Activated CD4-positive, alpha-beta T cell treated with anti-CD3 and anti-CD28 coated beads for 4 hours (primary cell): ENCODE measurements at places on chromosomes 1 and 21.

DNA sequence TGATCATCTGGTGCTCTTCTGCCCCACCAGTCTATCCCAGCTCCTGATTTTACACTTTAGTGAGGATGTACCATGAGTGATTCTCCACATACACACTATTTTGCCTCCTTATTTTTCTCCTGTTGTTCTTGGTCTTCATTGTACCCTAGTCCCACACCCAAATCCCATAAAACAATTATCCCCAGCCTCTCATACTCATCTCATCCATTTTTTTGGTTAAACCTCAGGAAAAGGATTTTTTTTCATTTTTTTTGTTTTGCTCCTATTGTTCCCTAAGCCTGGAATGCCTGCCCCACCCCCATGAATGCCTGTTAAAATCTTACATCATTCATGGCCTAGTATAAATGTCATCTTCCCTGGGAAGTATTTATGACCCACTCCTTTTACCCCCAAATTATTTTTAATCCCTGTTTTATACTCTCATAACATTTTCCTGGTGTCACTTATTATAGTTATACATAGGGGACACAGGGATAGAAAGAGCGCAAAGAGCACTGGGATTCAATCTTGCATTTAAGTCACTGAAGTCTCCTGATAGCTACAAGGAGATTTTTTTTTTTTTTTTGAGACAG, 4.9 kb upstream of the LINGO4 start:
- no peak for DNase-seq

GRCh38 chr1:112496290-112496689, 12.5 kb upstream of the WNT2B start:
- DNase-seq = no peak

DNA sequence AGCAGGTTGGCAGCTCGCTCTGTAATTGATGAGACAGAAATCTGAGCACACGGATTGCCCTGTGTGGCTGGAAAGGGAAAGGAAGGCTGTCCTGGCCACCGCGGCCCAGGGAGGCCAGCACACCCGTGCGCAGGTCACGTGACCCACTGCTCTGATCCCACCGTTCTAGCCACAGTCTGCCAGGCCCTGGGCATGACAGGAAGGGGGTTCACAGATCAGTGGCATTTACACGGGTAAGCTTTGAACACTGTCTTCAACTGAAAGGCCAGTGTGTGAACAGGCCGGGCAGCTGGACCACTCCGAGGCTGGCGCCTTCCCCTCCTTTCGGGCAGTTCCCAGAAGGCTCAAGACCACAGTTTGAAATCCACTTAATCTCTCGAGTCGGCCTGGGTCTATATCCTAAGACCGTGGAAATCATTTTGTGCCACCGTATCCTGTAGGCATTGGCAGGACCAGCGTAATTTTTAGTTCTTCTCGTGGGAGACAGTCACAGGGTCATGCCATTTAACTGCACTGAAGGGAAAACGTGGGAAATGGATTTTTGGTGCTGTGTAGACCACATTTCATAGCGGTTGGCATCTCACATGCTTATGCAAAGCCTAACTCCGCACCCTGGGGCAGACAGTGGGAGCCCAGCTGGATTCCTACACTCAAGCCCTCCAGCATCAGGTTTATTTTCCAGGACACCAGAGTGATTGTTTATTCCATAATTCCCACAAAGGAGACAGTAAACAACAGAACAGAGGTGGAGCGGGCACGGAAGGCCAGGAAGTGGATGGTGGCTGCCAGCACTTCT, 3.1 kb upstream of the ADARB1 start:
- DNase-seq = no peak

DNA sequence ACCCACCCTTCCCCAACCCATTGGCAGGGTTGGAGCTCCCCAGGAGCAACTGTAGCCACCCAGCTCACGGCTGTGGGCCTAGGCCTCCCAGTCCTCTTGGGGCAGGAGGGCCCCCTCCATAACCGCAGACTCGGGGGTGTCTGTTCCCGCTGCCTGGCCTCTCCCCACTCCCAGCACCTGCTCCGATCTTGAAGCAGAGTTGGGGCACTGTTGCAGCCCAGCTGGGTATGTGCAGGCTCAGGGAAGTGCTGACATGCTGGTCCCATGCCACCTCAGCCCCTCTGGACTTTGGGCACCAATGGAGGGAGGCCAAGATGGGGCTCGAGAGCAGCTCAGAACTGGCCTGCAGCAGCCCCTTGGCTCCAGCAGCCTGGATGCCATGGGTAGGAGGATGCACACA, 54.8 kb upstream of the KRTAP11-1 start:
- no peak for DNase-seq

DNA sequence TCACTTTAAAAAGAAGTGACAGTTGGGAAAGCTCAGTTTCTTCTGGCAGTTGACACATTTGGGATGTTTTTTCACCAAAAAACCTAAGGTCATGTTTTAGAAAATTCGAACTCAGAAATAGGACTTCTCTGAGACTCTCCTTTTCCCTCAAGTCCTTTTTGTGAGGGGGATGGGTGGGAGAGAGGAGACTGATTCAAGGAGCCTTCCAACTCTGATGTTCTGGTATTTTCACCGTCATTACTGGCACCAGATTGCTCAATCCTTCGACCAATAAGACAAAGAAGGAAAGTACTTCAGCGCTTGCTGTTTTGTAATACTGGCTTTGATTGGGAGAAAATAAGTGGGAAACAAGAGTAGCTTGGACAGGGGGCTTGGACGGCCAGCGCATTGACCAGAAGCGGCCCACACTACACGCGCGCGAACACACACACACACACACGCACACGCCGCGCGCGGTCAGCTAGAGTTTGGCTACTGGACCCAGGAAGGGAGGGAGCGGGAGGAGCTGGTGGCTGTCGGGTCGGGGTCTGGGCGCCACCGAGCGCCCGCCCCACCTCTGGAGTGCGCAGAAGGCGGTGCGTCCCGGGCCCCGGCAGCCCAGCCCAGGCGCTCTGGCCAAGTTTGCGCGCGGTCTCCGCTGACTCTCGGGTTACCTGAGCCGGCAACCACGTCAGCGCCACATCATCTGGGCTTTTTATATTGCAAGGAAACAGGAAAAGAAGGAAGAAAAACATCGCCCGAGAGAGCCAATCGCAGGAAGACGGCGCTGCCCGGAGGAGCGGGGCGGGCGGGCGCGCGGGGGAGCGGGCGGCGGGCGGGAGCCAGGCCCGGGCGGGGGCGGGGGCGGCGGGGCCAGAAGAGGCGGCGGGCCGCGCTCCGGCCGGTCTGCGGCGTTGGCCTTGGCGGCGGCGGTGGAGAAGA, at the start of gene KCNK1:
Gene KCNK1 (plus strand): TSS at position 855 of the 921 bp plus-strand sequence. CDS start 66 bp downstream, at position 921.
- DNase-seq = no peak

- no peak for DNase-seq
Observed at GRCh38 chr1:155940993-155941844, at the start of gene RXFP4. TSS of gene RXFP4 (plus strand) at chr1:155941638. CDS start at chr1:155941710, 72 bp downstream.

DNA sequence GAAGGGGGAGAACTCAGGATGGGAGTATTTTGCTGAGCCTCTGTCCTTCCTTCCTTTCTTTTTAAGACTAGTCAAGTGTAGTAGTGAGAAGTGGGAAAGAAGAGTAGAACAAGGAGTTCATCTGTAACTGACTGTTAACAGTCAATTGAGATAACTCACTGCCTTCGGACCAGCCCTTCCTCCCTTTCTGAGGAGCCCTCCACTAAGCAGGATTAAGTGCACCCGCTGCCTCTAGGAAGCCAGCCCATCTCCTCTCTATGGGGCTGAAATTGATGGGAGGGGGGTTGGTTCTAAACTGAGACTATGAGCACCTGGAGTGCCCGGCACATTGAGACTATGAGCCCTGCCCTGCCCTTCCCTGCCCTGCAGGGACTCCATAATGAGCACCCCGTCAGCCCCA, 72.7 kb upstream of the TINAGL1 start:
- no peak for DNase-seq

DNA sequence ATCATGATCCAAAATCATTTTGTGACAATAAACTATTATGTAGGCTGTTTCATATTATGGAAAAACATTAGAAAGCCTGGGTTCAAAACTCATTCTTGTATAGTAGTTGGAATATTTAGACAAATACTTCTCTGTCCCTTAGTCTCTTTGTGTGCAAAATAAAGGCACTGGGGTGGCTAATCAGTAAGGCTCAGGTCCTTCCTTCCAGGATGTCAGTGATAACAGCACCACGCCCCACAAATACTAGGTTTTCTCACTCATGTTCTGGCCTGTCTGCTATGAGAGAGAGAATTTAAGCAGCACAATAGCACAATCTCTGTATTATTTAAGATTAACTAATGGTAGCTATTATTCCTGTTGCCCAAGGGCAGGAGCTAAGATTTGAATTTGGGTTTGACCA, 458.3 kb upstream of the BEND5 start:
- no peak for DNase-seq

GRCh38 chr1:37807220-37807554, 403 bp upstream of the C1orf122 start:
- no peak for DNase-seq

DNA sequence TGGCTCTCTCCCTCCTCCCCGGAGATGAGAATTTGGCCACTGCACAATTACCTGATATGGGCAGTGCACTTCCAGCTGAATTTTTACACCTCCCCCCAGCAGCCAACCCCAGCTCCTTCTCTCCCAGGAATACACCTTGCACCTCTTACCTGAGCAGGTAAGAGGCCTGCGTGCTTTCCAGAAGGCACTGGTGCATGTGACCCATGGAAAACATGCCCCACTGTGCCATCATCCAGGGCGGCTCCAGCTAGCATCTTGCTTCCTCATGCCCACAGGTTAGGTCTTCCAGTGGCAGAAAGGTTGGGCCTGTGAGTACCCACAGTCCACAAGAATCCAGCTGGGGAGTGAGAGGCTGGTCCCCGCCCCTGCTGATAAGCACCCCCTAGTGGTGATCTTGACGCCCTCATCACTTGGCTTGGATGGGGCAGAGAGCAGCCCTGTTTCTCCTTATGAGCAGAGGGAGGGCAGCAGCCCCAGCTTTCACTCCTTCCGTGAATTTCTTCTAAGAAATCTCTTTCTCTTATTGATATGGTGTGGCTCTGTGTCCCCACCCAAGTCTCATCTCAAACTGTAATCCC, 57.8 kb downstream of the EDARADD start:
- peak; percentile 32 for DNase-seq

DNA sequence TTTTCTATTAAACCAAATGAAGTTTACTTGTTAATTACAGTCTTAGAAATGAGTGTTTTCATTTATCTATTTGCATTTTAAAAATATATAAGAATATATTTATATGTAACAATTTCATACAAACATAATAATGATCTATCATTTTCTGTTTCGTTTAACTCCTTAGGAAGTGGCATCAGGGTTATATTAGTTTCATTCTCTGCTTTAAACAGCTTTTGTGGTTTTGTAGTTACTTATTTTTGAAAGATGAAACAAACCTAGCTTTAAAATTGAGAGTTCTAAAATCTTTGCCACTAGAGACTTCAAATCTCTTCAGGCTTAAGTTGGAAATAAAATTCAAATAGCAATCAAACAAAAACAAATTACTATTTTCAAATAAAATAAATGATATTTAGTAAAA, 2110.6 kb downstream of the MRPL39 start:
- DNase-seq = no peak

- DNase-seq = no peak
Observed at GRCh38 chr1:13967707-13968106, 267.7 kb downstream of the PRDM2 start.

DNA sequence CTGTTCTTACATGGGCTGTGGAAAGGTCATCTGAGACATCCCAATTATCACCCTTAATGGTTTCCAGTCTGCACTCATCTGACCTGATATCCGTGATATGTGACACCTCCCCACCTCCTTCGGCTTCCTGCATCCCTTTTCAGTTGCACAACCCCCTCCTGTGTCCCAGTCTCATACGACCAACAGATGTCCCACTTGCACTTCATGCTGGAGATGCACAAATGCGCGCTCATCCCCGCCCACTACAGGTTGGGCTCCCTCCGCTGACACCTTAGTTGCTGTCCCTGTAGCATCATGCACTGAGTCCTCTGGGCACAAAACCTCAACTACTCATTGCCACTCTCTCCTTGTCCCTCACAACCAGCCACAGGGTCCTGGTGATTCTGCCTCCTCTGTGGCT, 94.4 kb downstream of the MIS18A start:
- DNase-seq = no peak

- no peak for DNase-seq
Observed at GRCh38 chr1:152486400-152487006, 24.1 kb upstream of the LCE5A start.

DNA sequence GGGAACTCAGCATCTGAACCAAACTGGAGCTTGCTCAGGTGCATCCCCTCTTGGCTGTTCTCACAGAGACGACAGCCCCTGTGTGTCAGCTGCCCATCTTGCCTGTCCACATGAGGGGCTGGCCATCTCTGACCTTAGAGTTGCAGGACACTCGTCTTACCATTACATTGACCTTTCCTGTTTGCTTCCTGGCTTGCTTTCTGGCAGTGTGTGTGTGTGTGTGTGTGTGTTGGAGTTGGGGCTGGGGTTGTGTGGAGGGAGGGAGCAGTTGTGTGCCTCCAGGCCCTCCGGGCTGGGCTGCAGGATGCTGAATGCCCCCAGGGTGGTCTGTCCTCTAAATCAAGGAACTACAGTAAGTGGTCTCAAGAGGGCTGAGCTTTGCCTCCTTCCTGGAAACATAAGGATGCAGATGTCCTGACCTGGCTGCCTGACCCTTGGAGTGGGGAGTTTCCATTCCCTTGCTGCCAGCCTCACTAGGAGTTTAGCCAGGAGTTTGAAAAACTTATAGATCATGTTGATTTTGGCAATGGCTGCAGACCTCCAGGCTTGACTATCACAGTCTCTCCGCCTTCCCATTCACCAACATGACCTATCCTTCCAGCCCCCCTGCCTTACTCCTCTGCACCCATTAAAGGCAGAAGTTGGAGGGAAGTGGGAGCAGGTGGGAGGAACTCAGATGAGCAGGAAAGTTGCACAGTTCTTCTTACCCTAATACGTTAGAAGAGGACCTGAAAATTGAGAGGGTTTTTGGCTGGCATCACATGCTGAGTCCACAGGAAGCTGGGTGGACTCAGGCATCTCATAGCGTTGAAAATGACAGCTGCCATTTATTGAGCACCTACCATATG, 19.0 kb downstream of the RASSF5 start:
- DNase-seq = no peak

DNA sequence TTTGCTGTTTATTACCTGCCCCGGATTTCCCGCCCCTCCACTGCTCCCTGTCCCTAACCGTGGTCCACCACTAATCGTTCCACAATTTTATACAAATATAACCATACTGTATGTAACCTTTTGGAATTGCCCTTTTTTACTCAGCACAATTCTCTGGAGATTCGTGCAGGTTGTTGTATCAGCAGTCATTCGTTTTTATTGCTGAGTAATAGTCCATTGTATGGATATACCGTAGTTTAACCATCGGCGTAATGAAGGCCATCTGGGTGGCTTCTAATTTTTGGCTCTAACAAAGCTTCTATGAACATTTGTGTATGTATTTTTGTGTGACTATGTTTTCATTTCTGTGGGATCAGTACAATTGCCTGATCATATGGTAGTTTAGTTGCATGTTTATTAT, 50.0 kb downstream of the UCK2 start:
- no peak for DNase-seq

DNA sequence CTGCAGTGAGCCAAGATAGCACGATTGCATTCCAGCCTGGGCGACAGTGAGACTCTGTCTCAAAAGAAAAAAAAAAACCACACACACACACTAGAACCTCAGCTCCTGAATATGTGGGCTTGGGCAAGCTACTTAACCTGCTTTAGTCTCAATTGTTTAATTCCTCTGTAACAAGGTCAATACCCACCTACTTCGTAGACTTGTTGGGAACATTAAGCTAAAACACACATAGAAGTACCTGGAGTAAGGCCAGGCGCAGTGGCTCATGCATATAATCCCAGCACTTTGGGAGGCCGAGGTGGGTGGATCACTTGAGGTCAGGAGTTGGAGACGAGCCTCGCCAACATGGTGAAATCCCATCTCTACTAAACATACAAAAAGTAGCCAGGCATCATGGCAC, 77.1 kb downstream of the CLSTN1 start:
- no peak for DNase-seq

GRCh38 chr1:6891781-6892579, 106.7 kb downstream of the CAMTA1 start:
- DNase-seq = no peak
